OCI-LY7 (cell line): ENCODE measurements at places on chromosomes 12 and 14. TPM values are rescaled to one million over a fixed set of nuclear protein-coding genes. Genes with fewer than 3 reads are reported as not detected.

CNOT2 gene
- 109 and 121 TPM in 2 replicates for total RNA-seq

IFI27 gene
- 1.3 and 1.5 TPM in 2 replicates for total RNA-seq

KLHL33 gene
- total RNA-seq = 0.09 and 0.11 TPM in 2 replicates

IAPP gene
- not detected in 2 replicates for total RNA-seq

KLRD1 gene
- 0.04 and 0.18 TPM in 2 replicates for total RNA-seq

BCL2L14 gene
- total RNA-seq = not detected in 2 replicates

RNASE2 gene
- total RNA-seq = not detected in 2 replicates

PPP2R3C gene
- 42.2 and 47.4 TPM in 2 replicates for total RNA-seq

MFAP5 gene
- not detected in 2 replicates for total RNA-seq

TMEM132D gene
- not detected in 2 replicates for total RNA-seq

GPR135 gene
- total RNA-seq = 10.7 and 10.9 TPM in 2 replicates

GLIPR1L1 gene
- total RNA-seq = not detected in 2 replicates

ADAM20 gene
- total RNA-seq = 0.23 and 0.30 TPM in 2 replicates

GRCh38 chr12:591167-592023, 71.8 kb downstream of the NINJ2 start:
- DNase-seq = no peak

GRCh38 chr14:88871429-88871828, 47.0 kb downstream of the TTC8 start:
- no peak for DNase-seq

DNA sequence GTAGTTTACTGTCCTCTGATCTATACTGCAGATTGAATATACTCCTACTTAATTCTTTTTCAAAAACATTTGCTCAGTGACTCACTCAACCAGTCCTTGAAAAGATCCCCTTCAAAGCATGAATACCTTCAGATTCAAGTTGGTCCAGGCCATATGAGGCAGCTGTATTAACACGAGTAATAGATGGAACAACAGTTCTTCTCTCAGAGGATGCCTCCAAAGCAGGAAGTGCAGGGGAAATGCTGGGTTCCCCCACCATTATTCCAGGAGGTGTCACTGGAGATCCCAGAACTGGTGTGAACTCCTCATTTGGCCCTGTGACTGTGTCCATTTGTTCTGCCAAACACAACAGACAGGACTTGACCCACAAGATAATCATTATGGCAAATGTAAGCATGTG, 20.6 kb downstream of the ARMH4 start:
- DNase-seq = no peak

GRCh38 chr12:11877869-11878780, 192.6 kb upstream of the BCL2L14 start:
- no peak for DNase-seq

- DNase-seq = peak; percentile 56
These were observed 677 bp downstream of the C12orf75 start for GRCh38 chr12:105330931-105331804.

DNA sequence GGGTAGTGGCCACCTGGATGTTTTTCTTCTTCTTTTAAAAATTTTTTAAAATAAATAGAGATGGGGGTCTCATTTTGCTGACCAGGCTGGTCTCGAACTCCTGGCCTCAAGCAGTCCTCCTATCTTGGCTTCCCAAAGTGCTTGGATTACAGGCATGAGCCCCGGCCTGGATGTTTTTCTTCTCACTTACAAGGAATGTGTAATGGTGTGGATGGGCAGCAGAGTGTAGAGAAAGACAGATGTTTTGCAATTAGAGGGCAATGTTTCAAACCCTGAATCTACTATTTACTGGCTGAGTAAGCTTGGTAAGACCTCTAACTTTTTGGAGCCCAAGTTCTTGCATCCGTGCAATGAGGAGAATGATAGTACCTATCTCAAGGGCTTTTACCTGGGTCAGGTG, 48.1 kb downstream of the ADCK1 start:
- no peak for DNase-seq

DNA sequence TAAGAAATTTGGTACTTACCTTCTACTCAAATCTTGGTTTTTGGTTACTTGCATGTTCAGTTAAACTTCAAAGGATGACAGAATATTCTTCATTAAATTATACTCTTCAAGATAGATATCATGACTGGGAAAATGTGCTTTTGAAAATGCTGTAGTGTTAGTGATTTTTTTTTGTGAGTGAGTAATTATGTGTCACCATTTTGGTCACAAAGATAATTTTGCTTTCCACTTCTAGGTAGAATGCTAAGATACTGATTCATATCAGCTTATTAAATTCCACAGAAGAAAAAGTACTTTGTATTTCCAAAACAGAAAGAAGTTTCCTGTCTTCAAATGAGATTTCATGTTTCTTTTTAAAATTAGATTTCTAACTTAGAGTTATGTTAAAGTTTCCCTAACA, 61.2 kb downstream of the ATXN7L3B start:
- DNase-seq = no peak

- peak; percentile 37 for DNase-seq
These were observed 229.4 kb downstream of the CNTN1 start for GRCh38 chr12:40921563-40922163.

DNA sequence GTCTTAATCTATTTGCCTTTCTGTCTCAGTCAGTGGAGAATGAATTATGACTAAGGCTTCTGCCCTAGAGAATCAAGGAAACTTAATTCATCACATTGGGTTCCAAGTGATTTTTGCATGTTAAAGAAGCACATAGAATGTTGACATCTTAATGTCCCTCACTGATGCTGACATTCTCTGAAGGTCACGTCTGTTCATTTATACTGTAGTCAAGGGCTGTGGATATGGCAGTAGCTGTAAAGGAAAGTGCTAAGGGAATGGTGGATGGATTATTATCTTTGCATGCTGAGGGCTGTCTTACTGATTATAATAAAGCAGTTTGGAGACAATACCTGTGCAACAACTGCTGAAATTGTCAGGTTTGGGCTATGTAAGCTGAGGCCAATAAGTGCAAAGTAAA, 161.2 kb downstream of the PLCZ1 start:
- no peak for DNase-seq

DNA sequence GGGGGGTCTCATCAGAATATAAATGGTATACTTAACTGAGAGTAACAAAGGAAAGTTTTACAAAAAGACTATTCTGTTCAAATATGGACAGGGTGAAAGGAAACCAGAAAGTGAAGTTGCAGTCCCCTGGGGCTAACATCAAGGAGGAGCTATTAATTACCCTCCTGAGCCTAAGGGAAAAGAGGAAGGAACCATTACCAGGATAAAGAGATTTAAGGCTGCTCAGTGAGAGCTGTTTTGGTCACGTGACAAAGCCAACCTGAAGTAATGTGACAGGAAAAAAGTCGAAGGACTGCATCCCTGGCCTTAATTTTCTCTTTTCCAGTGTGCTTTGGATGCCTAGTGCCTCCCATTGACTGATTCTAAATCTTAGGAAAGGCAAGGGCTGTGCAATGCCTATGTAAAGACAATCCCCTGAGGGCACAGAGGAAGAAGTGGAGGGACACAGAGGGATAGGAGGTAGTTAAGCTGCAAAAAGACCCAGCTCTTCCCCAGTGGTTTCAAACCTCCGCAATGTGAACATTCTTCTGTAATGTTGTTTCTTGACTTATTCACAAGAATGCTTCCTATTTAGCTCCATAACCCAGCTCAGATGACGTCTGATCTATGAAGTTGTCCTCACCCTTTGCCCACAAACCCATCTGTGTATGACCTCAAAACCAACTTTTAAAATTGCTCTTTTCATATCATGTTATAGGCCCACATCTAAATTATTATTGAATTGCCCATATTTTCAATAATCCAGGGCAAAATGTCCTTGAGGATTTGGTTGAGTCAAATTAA, 187.7 kb upstream of the DCN start:
- no peak for DNase-seq

GRCh38 chr14:90785876-90786450, 30.3 kb downstream of the TTC7B start:
- no peak for DNase-seq

GRCh38 chr14:94884616-94885230, 114.8 kb upstream of the GSC start:
- no peak for DNase-seq

GRCh38 chr14:54685286-54685845, 118.4 kb downstream of the SAMD4A start:
- DNase-seq = no peak

DNA sequence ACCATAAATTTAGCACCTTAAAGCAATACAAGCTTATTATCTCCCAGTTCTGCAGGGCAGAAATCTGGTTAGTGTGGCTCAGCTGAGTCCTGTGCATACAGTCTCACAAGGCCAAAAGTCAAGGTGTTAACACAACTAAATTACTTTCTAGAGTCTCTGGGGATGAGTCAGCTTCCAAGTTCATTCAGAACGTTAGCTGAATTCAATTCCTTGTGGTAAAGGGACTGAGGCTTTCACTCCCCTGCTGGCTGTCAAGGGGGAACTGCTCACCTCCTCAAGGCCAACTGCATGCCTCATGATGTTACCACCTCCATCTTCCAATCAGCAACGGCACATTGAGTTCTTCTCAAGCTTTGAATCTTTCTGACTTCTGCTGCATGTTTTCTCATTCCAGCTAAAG, 27.6 kb downstream of the EML5 start:
- no peak for DNase-seq

DNA sequence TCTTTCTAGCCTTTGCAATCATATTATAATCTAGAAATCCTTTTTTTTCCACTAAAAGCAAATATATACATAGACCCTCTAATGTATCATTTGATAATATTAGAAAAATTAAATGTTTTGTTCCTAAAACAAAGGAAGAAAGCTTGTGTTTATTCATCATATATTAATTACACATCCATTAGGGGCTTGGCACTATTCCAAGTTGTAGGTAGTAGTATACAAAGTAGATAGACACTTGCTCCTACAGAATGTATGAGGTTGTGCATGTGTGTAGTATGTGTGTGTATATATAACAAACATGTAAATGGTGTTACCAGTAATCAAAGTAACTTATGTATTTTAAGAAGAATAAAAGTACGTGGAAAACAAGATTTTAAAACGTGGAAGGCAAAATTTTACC, 15.0 kb upstream of the KCNMB4 start:
- DNase-seq = no peak

DNA sequence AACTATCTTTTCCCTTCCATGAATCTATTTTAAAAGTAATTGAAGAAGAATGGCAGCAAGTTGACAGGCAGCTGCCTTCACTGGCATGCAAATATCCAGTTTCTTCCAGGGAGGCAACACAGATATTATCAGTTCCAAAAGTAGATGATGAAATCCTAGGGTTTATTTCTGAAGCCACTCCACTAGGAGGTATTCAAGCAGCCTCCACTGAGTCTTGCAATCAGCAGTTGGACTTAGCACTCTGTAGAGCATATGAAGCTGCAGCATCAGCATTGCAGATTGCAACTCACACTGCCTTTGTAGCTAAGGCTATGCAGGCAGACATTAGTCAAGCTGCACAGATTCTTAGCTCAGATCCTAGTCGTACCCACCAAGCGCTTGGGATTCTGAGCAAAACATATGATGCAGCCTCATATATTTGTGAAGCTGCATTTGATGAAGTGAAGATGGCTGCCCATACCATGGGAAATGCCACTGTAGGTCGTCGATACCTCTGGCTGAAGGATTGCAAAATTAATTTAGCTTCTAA, 18.4 kb downstream of the TMPO start:
- no peak for DNase-seq

- DNase-seq = peak; percentile 52
These were observed 4.2 kb upstream of the AAAS start for GRCh38 chr12:53325511-53326061.

GRCh38 chr14:102116361-102117180, 23.1 kb upstream of the WDR20 start:
- no peak for DNase-seq

GRCh38 chr12:31018106-31018789, 55.4 kb upstream of the DDX11 start:
- DNase-seq = no peak

DNA sequence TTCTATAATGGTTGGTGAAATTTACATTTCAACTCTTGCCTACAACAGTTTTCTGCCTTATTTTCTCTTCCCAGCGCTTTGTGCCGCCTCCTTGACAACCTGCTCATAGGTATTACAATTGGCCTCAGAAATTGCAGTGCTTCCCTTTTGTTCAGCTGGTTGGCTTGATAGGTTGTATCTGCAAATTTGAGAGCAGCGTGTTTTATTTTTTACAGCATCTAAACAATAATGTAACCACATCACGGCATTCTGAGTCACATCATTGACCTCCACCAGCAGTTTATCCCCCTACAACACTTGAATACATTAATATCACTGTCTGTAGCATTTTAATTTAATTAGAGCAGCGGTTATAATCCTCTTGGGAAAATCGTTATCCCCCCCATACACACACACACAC, 99.4 kb downstream of the ETV6 start:
- DNase-seq = no peak

DNA sequence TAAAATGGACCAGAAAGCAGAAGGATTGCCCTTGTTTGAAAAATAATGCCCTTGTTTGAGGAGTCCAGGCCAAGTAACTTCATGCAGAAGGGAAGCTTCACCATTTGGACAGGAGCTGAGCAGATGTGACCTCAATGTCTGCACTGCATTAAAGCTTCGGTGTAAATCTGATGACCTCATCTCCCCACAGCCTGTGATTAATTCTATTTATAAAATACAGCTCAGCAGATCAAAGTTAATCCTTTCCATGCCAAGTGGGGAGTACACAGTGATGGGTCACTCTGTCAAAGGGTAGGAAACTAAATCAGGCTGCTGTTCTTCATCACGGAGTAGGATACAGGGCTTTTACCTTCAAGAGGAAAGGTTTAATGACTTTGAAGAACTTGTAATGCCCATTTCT, 533.7 kb downstream of the RPS29 start:
- DNase-seq = no peak

DNA sequence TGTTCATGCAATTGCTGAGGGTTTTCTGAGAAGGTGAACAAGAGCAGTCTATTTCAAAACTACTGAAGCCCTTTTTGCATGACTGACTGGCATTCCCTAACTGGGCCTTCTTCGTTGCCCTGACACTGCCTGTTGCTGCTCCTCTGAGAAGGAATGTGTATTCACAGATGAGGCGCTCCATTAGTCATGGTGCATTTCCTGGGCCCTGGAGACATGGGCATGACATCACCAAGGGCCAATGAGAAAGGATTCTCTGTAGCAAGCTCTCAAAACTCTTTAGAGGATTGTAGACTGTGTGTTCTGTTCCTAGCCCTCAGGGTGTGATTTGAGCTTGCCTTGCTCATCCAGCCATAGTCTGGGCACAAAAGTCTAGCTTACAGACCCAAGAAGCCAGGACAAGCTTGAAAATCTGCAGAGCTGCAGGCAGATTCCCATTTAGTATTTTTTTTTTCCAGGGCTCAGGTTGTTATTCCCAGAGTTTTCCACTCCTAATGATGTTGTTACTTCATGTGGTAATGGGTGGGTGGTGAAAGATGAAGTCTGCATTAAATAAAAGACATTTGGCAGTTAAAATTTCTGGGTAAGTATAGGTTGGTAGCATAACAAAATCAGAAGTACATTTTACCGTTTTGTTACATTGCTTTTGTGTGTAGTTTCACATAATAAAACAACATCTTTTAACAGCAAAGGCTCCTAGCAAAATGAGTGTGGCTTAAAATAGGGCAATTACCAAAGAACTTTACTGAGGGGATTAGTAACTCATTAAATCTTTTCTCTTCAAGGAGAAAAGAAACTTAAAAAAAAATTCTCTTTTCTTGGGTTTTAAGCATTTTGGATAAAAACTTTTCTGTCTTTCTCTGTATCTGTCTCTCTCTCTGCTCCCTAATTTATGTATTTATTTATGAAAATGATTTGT, 318.4 kb downstream of the RAD51B start:
- no peak for DNase-seq

GRCh38 chr12:52232674-52233461, at the start of gene KRT7:
TSS of gene KRT7 (plus strand) at chr12:52233243. CDS start at chr12:52233297, 54 bp downstream.
- DNase-seq = no peak
